GM23248 (cell line): ENCODE measurements at places on chromosomes 1 and 21. TPM values are rescaled to one million over a fixed set of nuclear protein-coding genes. Genes with fewer than 3 reads are reported as not detected.

KCNQ4 gene
- total RNA-seq, result not detected in 2 replicates

LEMD1 gene
- not detected in 2 replicates for total RNA-seq

SPRR2B gene
- total RNA-seq, result not detected in 2 replicates

UROD gene
- total RNA-seq, result 103 and 111 TPM in 2 replicates

SAMD13 gene
- total RNA-seq, result 0.51 and 0.65 TPM in 2 replicates

SEMA6C gene
- 1.4 and 3.8 TPM in 2 replicates for total RNA-seq

PAPPA2 gene
- 7.0 and 8.1 TPM in 2 replicates for total RNA-seq

SPRR2F gene
- total RNA-seq, result not detected in 2 replicates

DNAJC28 gene
- total RNA-seq, result 0.38 and 2.4 TPM in 2 replicates

- H3K27me3 ChIP-seq, result no peaks in the 10 kb centered on the region
- H3K36me3 ChIP-seq, result no peaks in the 10 kb centered on the region
- DNase-seq, result no peak
- no peak overlapping the region for H3K4me3 ChIP-seq
These were observed 98.1 kb upstream of the IGSF21 start for GRCh38 chr1:18009478-18009961.

DNA sequence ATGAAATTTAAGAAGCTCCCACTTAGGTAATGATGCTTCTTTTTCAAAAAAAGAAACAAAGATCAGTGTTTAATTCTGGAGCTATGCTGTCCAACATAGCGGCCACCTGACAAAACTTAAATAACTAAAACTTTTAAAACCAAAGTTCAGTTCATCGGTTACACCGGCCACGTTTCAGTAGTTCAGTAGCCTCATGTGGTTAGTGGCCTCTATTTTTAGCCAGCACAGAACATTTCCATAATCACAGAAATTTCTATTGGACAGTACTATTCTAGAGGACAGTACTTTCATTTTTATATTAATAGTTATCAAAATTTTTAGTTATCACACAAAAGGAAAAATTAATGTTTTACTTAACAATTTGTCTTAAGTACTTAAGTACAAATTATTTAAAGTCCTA is 141.0 kb downstream of the USP25 start:
- no peaks in the 10 kb centered on the region for H3K27me3 ChIP-seq
- no peak overlapping the region for H3K27ac ChIP-seq
- H3K36me3 ChIP-seq, result peaks cover 36% of the 10 kb centered on the region
- H3K4me3 ChIP-seq, result no peak overlapping the region

DNA sequence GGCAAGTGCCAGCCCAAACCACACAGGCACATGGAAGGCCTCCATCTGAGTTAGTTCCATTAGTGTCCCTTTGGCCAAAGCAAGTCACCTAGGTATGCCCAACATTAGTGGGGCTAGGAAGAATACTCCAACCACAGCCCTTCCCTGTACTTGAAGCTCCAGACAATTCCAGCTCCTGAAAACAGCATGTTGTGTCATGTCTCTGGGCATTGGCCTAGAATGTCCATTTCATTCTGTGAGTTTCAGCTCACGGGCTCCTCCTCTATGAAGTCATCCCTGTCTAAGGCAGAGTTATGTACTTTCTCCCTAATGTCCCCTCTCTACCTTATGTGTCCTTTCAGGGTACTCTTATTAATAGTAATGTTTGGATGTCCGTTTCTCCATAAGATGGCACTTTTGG is 96.5 kb upstream of the SPATA6 start:
- no peaks in the 10 kb centered on the region for H3K36me3 ChIP-seq
- H3K27me3 ChIP-seq, result no peaks in the 10 kb centered on the region
- no peaks in the 10 kb centered on the region for H3K4me1 ChIP-seq
- H3K4me3 ChIP-seq, result no peak overlapping the region
- peak; percentile 9 for DNase-seq

- H3K4me1 ChIP-seq, result no peaks in the 10 kb centered on the region
- H3K4me3 ChIP-seq, result no peak overlapping the region
- H3K27me3 ChIP-seq, result no peaks in the 10 kb centered on the region
- no peak for DNase-seq
- H3K27ac ChIP-seq, result no peak overlapping the region
- peaks cover 18% of the 10 kb centered on the region for H3K36me3 ChIP-seq
These were observed 14.0 kb downstream of the DEGS1 start for GRCh38 chr1:224196813-224197600.

GRCh38 chr1:247334378-247335133 is 2.9 kb upstream of the ZNF496 start:
- no peak overlapping the region for H3K4me3 ChIP-seq
- H3K27ac ChIP-seq, result no peak overlapping the region
- peaks cover 18% of the 10 kb centered on the region; the same call in 1 of the 2 replicates for H3K4me1 ChIP-seq
- no peaks in the 10 kb centered on the region for H3K36me3 ChIP-seq
- H3K27me3 ChIP-seq, result no peaks in the 10 kb centered on the region
- no peak for DNase-seq

- no peak overlapping the region for H3K27ac ChIP-seq
- H3K4me3 ChIP-seq, result no peak overlapping the region
- H3K27me3 ChIP-seq, result no peaks in the 10 kb centered on the region; the same call in 1 of the 2 replicates
- no peaks in the 10 kb centered on the region for H3K36me3 ChIP-seq
- no peaks in the 10 kb centered on the region for H3K4me1 ChIP-seq
These were observed 144.5 kb upstream of the RUNX3 start for GRCh38 chr1:25074351-25075227.

DNA sequence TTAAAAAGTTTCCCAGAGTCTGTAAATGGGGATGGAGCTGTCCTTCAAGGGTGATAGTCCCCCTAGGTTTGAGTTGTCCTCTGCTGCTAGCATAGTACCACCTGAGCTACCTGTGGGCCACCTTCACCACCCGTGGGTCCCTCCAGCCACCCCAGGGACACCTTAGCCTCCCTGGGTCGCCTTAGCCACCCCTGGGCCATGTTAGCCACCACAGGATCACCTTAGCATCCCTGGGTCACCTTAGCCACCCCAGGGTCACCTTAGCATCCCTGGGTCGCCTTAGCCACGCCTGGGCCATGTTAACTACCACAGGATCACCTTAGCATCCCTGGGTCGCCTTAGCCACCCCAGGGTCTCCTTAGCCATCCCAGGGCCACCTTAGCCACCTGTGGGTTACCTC is 67.1 kb downstream of the ADARB1 start:
- peaks cover 6% of the 10 kb centered on the region; the same call in 1 of the 2 replicates for H3K36me3 ChIP-seq
- H3K4me1 ChIP-seq, result peaks cover 20% of the 10 kb centered on the region
- DNase-seq, result no peak
- H3K27me3 ChIP-seq, result no peaks in the 10 kb centered on the region
- H3K27ac ChIP-seq, result no peak overlapping the region

DNA sequence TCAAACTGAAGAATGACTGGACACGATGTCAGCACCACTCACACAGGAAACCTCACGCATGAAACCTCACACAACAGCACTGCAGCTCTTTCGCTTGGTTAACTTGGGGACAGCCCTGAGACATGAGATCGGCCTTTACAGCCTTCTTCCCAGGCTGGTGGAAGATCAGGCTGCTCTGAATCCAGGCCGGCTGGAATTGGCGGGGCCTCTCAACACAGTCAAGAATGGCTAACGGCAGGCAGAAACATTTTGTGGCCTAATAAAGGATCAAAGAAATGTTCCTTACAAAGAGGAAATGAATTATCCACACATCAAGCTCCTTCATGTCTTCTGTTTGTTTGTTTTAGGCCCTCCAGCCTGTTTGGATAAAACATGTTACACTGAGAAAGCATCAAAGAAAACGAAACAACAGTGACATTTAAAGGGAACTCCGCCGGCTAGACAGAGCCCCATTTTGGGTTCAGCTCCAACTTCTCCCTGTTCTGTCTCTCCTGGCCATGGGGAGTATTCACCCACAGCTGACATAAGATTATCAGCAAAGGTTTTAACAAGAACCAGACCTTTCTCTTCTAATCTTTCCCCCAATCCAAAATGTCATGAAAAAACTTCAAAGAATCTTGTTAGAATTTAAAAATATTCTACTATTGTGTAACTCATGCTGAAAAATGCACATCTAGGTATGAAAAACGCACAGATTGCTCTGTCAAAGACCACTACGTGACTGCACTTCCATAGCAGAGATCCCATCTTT is 131.2 kb downstream of the SLC45A1 start:
- peak overlapping the region; percentile 77 for H3K27ac ChIP-seq
- H3K36me3 ChIP-seq, result no peaks in the 10 kb centered on the region
- peak overlapping the region; percentile 65 for H3K4me3 ChIP-seq
- H3K4me1 ChIP-seq, result peaks cover 17% of the 10 kb centered on the region
- peak; percentile 78 for DNase-seq
- H3K27me3 ChIP-seq, result no peaks in the 10 kb centered on the region
